ENCODE measurements at places on chromosomes 5 and 9.

- no peak for DNase-seq
Measured at GRCh38 chr5:71748360-71748759, 29.3 kb downstream of the CARTPT start.

- DNase-seq, result no peak
Measured at GRCh38 chr5:157463621-157464518, 3.9 kb downstream of the NIPAL4 start.

- no peak for DNase-seq
Measured at GRCh38 chr9:93898502-93899426, 56.4 kb downstream of the BARX1 start.

GRCh38 chr9:109974918-109975276, 194.9 kb downstream of the PALM2AKAP2 start:
- no peak for DNase-seq

GRCh38 chr9:83964973-83965349, 15.1 kb downstream of the HNRNPK start:
- DNase-seq, result peak; percentile 38

DNA sequence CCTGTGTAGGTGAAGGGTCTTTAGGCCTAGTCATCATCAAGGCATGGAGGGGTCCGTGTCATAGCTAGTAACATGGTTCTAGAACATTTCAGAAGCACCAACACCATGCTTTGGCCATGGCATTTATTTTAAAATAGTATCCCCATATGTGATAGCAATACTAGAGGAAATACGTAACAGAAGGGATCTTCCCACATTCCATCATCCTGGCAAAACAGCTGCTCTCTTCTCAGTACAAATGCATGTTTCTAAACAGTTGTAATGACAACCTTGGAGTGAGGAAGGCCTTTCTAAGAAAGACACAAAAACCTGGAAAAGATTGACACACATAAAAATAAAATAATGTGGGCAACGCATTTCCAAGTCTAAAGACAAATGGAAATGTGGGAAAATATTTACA, 97.6 kb downstream of the GADD45G start:
- DNase-seq, result no peak

DNA sequence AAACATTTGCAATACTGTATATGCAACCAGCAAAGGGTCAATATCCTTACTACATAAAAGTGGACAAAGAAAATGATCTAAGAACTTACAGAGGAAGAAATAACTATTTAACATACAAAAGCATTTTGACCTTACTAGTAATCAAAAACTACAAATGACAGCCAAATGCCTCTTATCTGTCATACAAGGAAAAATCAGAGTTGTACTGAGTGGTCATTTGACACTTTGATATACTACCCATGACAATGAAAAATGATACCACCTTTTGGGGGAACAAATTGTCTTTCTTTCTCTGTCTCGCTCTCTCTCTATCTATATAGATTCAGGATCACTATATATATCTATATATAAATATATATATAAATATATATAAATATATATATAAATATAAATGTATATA, 50.4 kb upstream of the ZSWIM6 start:
- no peak for DNase-seq
